ENCODE measurements at places on chromosomes 1 and 21. TPM values are rescaled to one million over a fixed set of nuclear protein-coding genes. Genes with fewer than 3 reads are reported as not detected.

Gene TIMM17A
- 69.9 TPM for polyA plus RNA-seq

Gene CCDC185
- not detected for polyA plus RNA-seq

Gene DNAJC28
- 6.1 TPM for polyA plus RNA-seq

Gene S100B
- 2.1 TPM for polyA plus RNA-seq

Gene SAMD13
- polyA plus RNA-seq = 6.6 TPM

Gene FAM72B
- polyA plus RNA-seq = 4.2 TPM

Gene SPRR3
- polyA plus RNA-seq = 0.18 TPM

Gene EPHA10
- 0.09 TPM for polyA plus RNA-seq

Gene GPR52
- not detected for polyA plus RNA-seq

Gene GCSAML
- polyA plus RNA-seq = 0.76 TPM

Gene GRIK1
- 1.6 TPM for polyA plus RNA-seq

Gene MYBPH
- polyA plus RNA-seq = 0.47 TPM

Gene TMEM50B
- 61.2 TPM for polyA plus RNA-seq

Gene IFNLR1
- 3.9 TPM for polyA plus RNA-seq

Gene USP21
- polyA plus RNA-seq = 45.6 TPM

Measured in left renal cortex interstitium (tissue), 4 donors.